ENCODE measurements at places on chromosomes 6 and 20. TPM values are rescaled to one million over a fixed set of nuclear protein-coding genes. Genes with fewer than 3 reads are reported as not detected.

- DNase-seq = no peak
These were observed 28.7 kb downstream of the COX4I2 start for GRCh38 chr20:31666258-31667042.

DNA sequence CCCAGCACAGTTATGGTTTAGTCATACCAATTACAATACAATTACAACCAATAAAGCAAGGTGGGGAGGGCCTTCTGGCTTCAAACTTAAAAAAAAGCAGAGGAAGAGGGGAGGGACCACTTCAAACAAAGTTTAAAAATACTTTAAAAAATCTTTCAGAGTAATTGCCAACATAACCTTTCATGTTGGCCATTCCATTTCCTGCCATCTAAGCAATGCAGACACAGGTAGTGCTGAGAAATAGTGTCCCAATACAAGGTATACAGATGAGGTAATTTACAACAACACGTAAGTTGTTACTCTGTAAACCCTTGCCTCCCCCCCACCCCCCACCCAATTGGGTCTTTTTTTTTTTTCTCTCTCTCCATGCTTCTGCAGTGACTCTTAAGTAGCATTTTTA, 18.8 kb upstream of the TBC1D20 start:
- no peak for DNase-seq

GRCh38 chr20:53691811-53692192, 98.2 kb upstream of the ZNF217 start:
- DNase-seq = no peak

DNA sequence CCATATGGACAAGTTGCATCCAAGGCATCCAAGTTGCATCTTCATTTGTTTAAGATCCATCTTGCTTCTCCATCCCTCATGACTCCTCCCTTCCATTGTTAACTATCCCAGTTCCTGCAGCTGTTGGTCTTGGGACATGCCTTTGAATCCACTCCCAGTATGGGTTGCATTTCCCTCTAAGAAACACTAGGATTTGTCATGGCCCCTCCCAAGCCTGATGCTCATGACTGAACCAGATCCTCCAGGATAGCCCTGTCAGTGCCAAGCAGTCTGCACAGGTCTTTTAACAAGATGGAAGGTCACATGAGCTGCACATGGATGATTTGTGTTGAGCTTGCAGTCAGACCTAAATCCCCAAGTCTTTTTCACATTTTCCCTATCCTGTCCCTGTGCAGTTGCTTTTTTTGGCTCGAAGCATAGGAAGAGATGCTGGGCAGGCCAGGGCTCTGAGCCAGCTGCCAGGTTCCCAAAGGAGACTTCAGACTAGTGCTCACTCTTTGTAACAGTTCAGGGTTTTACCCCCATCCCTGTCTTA, 4.2 kb downstream of the PPP2R5D start:
- DNase-seq = no peak

- DNase-seq = no peak
These were observed 1296.6 kb downstream of the EPHA7 start for GRCh38 chr6:92122746-92123145.

GRCh38 chr6:6590530-6590929, 2.0 kb downstream of the LY86 start:
- no peak for DNase-seq

DNA sequence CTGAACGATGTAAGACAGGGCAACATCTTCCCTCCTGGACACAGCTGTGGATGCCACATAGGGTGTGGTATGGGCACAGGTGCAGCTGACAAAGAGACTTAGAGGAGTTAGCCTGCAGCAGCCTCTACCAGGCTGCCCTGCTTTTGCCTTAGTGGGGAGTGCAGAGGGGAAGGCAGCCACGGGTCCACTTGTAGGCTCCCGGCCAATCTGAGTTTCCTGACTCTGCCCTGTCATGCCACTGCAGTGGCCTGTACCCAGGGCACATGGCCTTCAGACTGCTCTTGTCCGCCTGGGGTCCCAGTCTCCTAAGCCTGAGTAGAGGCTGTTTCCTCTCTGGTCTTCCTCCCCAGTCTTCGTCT, 17.1 kb upstream of the CST9L start:
- DNase-seq = no peak

GRCh38 chr20:31559704-31560093, 45.4 kb upstream of the ID1 start:
- DNase-seq = no peak

GRCh38 chr6:166778776-166779175, 151.7 kb upstream of the RPS6KA2 start:
- peak; percentile 6 for DNase-seq

DNA sequence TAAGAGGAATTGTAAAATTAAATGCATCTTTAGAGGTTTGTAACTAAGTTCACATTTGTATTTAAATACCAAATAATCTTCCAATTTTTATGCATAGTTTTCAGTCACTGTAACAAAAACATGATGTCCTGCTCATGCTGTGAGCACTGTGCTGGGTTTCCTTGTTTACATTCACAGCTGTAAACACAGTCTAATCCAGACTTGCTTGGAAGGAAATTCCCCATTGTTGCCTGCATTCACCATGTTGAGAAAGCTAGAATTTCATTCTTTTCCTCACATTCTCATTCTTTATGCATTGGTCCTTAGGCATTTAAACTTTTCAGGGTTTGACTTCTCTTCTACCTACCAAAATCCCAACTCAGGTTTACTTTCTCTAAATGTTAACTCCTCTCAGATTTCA, 242.0 kb upstream of the TBX18 start:
- no peak for DNase-seq

DNA sequence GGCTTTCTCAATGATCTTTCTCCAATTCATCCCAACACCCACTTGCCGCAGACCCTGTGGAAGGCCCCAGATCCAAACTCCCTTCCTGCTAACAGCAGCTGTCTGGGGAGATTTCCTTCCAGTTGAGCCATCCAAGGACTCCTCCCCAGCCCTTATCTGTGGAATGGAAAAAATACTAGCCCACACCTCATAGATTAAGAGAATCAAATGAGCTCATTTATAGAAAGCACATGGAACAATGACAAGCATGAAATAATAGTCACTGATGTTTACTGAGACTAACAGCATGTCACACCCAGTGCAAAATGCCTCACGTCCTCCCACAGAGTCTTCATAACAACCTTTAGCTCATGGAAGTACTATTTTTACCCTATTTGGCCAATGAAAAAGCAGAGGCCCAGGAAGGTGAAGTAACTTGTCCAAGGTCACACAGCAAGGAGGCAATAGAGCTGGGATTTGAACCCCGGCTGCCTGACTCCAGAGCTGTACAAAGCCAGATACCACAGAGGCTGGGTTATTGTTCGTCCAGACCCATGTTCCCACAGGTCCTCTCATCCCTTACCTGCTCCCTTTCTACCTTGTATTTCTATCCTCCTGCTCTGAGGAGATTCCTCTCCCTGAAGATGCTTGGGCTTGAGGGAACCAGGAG, 23.4 kb upstream of the PTGIS start:
- DNase-seq = no peak

DNA sequence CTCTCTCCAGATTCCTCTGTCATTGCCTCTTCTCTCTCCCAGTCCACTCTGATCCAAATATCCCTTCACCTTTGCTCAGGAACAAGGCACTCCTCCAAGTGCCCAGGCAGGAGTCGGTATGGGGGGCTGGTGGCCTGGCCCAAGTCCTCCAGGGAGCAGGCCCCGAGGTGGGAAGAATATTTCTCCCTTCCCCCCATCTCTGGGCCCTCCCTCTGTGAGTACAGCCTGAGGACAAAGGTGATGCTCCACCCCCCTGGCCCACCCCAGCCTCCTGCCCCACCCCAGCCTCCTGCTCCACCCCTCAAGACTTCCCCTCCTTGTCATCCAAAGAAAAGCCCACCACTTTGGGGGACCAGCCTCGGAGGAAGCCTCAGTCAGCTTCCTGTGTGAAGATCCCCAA, 96.9 kb downstream of the NCR2 start:
- no peak for DNase-seq

DNA sequence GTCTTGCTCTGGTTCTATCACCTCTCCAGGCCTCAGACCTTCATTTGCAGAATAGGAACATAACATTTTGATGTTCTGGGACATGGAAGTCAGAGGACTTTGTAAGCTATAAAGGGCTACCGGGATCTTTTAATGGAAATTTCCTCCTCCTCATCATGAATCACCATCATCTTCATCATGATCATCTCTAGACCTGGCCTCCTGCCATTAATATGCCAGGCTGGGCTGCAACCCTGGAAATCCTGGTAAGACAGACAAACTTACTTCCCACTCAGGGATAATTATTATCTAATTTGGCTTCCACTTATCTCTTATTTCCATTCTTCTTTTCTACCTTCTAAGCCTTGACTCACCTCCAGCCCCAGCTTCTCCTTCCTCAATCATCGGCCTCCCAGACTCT, 41.0 kb upstream of the MRPS18A start:
- DNase-seq = no peak

DNA sequence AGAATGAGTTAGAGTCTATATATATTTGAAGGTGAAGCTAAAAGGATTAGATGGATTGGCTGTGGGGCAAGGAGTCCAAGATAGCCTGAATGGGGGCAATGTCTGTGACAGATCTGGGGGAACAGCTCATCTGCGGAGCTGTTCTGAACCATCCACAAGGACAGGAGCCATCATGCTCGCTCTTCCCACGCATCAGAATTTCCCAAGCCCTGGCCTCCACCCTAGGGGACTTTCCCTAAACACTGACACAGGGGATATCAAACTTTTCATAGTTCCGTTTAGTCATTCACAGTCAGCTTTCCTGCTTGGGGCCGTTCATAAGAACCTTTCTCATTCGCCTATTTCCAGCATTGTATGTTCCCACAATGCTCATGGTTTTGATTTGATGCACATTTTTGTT, 37.6 kb upstream of the CCN6 start:
- DNase-seq = no peak

DNA sequence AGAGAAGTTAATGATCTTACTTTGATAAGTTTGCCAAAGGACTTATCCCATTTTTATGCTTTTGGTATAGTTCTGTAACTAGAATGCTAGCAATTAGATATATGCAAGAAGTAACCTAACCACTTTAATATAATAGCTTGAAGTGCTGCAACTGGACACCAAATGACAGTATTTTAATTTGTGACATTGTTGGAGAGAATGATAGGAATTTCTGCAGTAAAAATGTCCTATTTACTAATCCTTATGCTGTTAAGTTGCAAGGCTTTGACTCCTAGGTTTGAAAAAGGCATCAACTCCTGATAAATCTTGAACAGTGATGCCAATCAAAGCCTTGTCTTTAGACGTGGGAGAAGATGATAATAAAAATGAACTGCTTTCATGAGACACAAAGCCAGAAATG, 726.0 kb upstream of the GJE1 start:
- no peak for DNase-seq

GRCh38 chr20:16209951-16210361, 363.3 kb downstream of the KIF16B start:
- no peak for DNase-seq

DNA sequence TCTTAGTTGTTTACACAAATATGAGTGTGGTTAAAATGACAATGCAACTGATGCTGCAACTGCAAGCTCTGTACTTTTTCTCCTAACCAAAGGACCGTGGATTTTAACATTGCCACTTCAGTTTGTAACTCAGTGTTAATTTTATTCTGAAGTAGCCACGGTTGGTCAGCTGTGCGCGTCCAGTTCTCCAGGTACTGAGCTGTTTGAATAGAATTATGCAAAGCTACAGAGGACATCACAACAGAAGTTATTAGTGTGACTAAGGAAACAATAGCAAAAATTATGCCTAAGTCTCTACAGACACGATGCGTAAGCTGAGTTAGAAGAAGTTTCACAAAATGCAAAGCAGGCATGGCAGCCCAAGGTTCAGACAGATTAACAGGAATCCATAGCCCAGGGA, 4.4 kb upstream of the ABHD12 start:
- no peak for DNase-seq

DNA sequence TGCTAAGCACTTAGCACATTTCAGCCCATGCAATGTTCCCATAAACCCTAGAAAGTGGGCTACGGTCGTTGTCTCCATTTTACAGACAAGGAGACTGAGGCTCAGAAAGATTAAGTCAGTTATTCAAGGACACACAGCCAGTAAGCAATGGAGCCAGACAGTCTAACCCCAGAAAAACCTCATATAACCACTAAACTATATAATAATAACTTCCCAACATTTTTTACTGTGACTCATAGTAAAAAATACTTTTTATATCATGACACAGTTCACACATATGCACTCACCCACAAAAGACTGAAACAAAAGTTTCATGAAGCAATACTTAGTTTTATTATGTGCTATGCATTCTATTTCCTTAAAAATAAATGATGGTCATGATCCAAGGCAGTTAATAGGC, 66.2 kb upstream of the EYA2 start:
- DNase-seq = no peak

GRCh38 chr6:116543149-116543548, 2.3 kb downstream of the TRAPPC3L start:
- no peak for DNase-seq

DNA sequence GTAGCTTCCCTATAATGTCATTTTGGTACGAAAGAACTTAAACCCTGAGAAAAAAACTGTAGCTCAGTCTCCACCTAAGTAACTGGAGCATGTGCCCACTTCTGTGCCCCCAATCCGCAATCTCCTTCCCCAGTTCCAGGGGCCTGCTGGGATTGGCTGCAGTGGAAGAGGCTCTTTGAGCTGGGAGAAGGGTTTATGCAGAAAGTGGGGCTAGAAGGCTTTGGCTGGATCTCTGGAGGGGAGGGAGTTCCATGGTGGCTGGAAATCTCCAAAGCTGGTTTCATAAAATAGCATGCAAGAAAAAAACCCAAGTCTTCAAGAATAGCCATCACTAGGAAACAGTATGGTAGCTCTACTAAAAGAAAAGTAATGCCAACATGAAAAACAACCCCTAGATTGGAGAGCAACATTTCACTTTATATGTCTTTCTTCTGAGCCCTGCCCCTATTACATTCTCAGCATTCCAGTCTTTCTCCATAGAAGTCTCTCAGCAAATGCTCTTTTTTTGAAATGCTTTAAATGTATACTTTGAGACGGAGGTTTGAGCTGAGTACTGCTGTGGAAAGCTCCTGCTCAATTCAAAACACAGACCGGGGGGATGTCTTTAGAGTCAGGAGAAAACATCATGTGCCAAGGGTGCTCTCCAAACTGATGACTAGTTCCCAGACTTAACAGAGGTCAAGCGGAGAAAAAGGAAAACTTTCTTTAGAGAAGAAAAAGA, 36.0 kb upstream of the FOXO3 start:
- DNase-seq = no peak

GRCh38 chr6:124434421-124434820, 527.8 kb upstream of the RNF217 start:
- DNase-seq = no peak

- DNase-seq = no peak
These were observed 440.2 kb downstream of the TBC1D32 start for GRCh38 chr6:120894077-120894476.

CTNNBL1 gene
- total RNA-seq = 40.3 TPM

MOXD1 gene
- 16.0 TPM for total RNA-seq

AIF1 gene
- total RNA-seq = 25.0 TPM

C20orf144 gene
- total RNA-seq = not detected

SNRPB gene
- 173 TPM for total RNA-seq

PLCB1 gene
- 32.4 TPM for total RNA-seq

E2F1 gene
- 0.49 TPM for total RNA-seq

HLA-DRB1 gene
- 25.5 TPM for total RNA-seq
